ENCODE measurements at places on chromosomes 1 and 21.
A peak's percentile ranks its signal among the peaks of the same experiment; 100 is the strongest.

- DNase-seq = peak; percentile 27
Observed at GRCh38 chr1:157969697-157970485, 23.6 kb upstream of the KIRREL1 start.

DNA sequence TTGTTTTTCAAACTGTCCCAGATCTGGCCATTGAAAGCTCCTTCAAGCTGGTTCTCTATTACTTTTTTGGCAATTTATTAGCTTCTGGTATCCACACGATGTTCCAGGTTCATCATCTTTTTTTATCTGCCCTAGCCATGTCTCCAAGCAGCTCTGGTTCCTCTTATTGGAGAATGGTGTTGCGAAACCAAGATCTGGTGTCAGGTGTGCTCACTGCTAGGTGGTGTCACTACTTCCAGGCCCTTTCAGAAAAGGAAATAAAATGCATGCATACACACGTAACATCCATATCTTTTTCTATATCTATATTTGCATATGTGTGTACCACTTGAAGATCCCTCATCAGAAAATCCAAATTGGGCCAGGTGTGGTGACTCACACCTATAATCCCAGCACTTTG lies 53.3 kb downstream of the GATAD2B start:
- no peak for DNase-seq

DNA sequence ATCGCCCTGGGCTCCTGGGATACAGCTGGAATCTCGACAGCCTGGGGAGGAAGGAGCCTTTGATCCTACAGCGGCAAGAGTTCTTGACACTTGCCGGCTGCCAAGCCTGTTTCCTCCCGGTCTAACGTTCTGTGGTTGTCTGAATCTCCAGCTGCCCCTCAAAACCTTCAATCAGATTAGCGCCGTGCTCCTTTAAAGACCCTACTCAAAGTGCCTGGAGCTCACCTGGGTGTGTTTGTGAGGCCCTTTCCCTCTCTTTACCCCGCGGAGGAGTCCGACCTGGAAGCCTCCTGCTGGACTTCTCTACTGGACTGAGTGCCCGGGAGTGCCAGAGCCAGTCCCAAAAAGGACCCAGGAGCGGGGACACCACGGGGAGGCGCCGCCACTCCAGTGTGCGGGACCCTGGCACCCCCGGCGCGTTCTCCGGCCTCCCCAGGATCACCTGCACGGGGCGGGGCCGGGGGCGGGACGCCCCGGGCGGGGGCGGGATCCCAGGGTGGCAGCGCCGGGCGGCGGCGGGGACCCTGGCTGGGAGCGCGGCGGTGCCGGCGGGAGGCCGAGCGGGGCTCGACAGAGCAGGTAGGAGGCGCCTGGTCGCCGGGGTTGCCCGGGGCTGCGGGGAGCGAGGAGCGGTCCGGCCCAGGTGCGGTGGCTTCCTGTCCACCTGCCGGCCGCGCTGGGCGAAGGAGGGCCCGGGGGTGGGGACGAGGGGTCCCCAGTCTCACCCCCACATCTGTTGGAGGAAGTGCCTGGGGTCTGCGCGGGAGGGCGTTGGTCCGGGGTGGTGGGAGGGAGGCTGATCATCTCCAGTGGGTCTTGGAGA lies at the start of gene NCMAP:
Gene NCMAP (plus strand): TSS at position 497 of the 823 bp plus-strand sequence. CDS start 39,344 bp downstream, outside the sequence.
- DNase-seq = no peak

GRCh38 chr21:45617021-45617921 lies 26.3 kb upstream of the PCBP3 start:
- DNase-seq = no peak

DNA sequence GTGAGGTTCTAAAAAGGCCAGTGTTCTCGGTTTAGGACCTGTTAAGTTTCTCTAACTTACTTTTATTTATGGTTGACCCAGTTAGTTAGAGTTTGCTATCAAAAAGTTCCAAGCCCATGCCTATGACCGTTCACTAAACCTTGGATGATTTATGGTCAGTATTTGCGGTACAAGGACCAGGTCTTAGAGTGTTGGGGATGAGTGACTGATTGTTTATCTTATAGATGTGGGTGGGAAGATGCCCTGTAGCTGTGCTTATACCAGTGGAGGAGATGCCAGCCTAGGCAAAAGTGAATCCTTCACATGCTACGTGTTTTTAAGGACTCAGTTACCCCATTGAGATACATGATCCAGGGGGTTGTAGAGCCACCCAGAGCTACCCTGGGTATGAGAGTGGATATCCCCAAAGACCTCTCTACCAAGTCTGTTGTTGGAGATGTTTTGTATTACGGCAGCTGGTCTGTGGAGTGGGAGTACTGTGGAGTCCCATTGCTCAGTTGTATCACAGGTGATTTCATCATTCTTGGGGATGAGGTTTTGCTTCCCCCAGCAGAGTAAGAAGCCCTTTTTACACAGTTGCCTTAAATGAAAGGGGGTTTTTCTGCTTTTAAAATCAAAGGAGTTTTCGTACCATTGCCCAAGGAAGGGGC lies 2.1 kb downstream of the SLC22A15 start:
- DNase-seq = no peak
